Parietal lobe (tissue), 2 donors: ENCODE measurements at places on chromosomes 16 and 17. TPM values are rescaled to one million over a fixed set of nuclear protein-coding genes. Genes with fewer than 3 reads are reported as not detected.

Gene CCL14
- not detected for total RNA-seq

Gene ATP1B2
- total RNA-seq = 16.6 TPM

Gene CASKIN1
- total RNA-seq = 39.8 TPM

Gene CLDN7
- not detected for total RNA-seq

Gene ITGB3
- total RNA-seq = 4.7 TPM

Gene PITPNM3
- total RNA-seq = 13.8 TPM

Gene MT1M
- total RNA-seq = 1.3 TPM

Gene LRRC75A
- 7.5 TPM for total RNA-seq

Gene NOG
- total RNA-seq = 3.1 TPM

Gene CCDC40
- total RNA-seq = 12.2 TPM

Gene SLC38A8
- not detected for total RNA-seq

Gene TNP2
- total RNA-seq = not detected

Gene GCGR
- total RNA-seq = not detected

Gene ACSM2A
- not detected for total RNA-seq

Gene EMP2
- 3.1 TPM for total RNA-seq

Gene QPRT
- total RNA-seq = 2.8 TPM

Gene CMTM1
- total RNA-seq = 4.4 TPM

Gene KRTAP16-1
- total RNA-seq = not detected

Gene EME1
- 3.4 TPM for total RNA-seq

Gene CMTM3
- 8.1 TPM for total RNA-seq

Gene MPP3
- 58.5 TPM for total RNA-seq

Gene HP
- 4.1 TPM for total RNA-seq

Gene TBC1D3B
- 13.5 TPM for total RNA-seq
